Liver (tissue), 10 donors: ENCODE measurements at places on chromosomes 13 and 19.
A peak's percentile ranks its signal among the peaks of the same experiment; 100 is the strongest.

DNA sequence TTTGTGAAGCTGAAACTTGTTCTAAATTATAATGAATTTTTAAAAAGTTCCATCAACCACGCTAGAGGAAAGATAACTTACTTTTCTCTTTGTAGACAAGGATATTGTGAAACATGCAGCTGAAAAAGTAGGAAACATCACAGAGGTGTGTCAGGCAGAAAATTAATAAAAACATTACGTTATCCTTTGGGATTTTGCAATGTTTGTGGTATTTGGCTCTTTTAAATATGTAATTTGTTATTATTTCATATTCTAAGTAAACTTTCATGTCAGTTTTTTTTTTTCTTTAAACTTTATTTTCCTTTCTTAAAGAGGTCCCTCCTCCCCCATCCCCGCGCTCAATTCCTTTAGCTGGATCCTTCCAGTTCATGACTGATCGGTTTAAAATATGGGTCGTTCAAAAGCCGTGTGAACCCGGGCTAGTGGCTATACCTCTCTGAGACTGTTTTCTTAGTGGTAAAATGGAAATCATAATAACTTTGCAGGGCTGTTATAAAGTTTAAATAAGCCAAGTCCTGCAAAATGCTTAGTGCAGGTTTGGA, 740 bp upstream of the CCDC61 start:
- H3K27ac ChIP-seq: no peak overlapping the region
- H3K27me3 ChIP-seq: no peaks in the 10 kb centered on the region
- H3K36me3 ChIP-seq: no peaks in the 10 kb centered on the region
- no peaks in the 10 kb centered on the region for H3K4me1 ChIP-seq
- DNase-seq: no peak

- no peak for DNase-seq
- no peak overlapping the region for H3K4me3 ChIP-seq
- H3K27me3 ChIP-seq: no peaks in the 10 kb centered on the region
- peak overlapping the region; percentile 37 for H3K27ac ChIP-seq
- no peaks in the 10 kb centered on the region for H3K36me3 ChIP-seq
Observed at GRCh38 chr19:49155820-49156346, 687 bp upstream of the HRC start.

DNA sequence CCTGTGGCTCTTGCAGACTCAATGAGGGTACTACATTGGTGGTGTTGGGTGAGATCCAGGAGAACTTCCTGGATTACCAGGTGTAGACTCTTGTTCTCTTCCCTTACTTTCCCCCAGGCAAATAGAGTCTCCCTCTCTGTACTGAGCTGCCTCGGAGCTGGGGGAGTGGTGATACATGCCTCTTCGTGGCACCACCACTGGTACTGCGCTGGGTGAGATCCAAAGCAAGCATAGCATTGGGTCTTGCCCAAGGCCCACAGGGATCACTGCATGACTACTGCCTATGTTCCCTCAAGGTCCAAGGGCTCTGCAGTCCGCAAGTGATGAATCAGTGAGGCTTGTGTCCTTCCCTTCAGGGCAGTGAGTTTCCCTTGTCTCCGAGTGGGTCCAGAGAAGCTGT, 81.6 kb downstream of the COG6 start:
- H3K27ac ChIP-seq: no peak overlapping the region
- no peak for DNase-seq
- peaks cover 3% of the 10 kb centered on the region for H3K36me3 ChIP-seq
- H3K4me1 ChIP-seq: no peaks in the 10 kb centered on the region
- H3K27me3 ChIP-seq: no peaks in the 10 kb centered on the region
- H3K4me3 ChIP-seq: no peak overlapping the region

DNA sequence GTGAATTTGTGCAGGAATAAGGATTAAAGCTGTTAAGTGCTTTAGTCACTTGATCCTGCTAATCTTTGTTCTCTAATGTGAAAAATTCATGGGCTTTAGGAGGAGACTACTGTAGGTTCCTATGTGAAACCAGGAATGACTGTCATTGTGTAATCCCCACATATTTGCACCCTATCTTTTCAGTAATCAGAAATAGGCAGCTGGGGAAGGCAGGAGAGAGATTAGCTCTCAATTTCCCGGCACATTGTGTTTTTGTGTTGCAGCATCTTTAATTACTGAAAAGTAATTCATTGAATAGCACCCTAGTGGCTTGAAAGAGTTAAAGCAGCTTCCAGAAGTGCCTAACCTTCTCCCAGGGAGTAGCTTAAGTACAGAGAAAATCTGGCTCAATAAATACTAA, 282.9 kb downstream of the OLFM4 start:
- no peaks in the 10 kb centered on the region for H3K27me3 ChIP-seq
- no peak overlapping the region for H3K27ac ChIP-seq
- no peak for DNase-seq
- H3K4me1 ChIP-seq: no peaks in the 10 kb centered on the region

DNA sequence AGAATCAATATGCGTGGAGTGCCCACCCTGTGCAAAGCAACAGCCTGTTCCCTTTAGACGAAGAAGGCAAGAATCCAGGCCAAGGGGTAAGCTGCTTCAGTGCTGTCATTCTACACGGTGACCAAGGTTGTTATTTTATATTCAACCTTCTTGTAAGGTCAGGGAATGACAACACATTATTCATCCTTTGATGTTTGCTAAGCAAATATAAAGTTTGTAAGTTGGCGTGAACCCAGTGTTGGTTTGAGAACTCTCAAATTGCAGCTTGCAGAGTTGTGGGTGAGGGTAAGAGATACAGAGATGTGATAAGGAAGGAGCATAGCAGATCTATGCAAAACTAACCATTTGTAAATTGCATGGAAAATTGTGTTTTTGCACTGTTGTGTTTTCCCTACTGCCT, 436.7 kb downstream of the FGF9 start:
- peaks cover 15% of the 10 kb centered on the region for H3K4me1 ChIP-seq
- no peaks in the 10 kb centered on the region for H3K36me3 ChIP-seq
- no peak overlapping the region for H3K27ac ChIP-seq
- no peak for DNase-seq
- H3K4me3 ChIP-seq: no peak overlapping the region
- H3K27me3 ChIP-seq: peaks cover 3% of the 10 kb centered on the region

GRCh38 chr19:34994286-34994642, 5.9 kb upstream of the GRAMD1A start:
- peaks cover 21% of the 10 kb centered on the region for H3K4me1 ChIP-seq
- no peaks in the 10 kb centered on the region for H3K27me3 ChIP-seq
- no peak for DNase-seq
- no peak overlapping the region for H3K4me3 ChIP-seq
- peak overlapping the region; percentile 68 for H3K27ac ChIP-seq
- H3K36me3 ChIP-seq: no peaks in the 10 kb centered on the region

DNA sequence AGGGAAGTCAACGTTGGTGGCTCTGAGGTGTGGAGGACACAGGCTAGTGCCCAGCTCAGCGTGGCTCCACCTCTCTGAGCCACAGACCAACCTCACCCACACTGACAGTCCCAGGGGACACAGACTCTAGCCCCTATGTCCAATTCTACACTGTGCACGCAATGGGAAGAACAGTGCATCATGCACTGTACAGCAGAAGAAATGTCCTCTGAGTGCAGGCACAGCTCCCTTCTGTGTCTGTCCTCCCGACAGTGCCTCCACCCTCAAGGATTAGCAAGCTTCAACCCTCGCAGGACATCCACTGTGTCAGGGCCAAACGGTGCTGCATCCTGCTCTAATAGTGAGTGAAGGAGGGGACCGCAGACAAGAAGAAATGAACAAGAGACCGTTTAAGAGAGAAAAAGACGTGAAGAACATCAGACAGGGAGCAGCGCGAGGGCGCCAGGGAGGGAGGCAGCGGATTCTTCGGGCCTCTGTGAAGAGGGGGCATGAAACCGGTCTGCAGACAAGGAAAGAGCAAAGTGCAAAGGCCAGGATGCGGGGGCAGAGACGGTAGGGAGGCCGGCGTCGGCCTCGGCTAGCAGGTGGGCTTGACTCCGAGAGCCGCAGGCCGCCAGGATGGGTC, 681 bp downstream of the ZNF837 start:
- no peaks in the 10 kb centered on the region for H3K27me3 ChIP-seq
- no peak for DNase-seq
- peak overlapping the region; percentile 96 for H3K27ac ChIP-seq
- H3K36me3 ChIP-seq: no peaks in the 10 kb centered on the region

DNA sequence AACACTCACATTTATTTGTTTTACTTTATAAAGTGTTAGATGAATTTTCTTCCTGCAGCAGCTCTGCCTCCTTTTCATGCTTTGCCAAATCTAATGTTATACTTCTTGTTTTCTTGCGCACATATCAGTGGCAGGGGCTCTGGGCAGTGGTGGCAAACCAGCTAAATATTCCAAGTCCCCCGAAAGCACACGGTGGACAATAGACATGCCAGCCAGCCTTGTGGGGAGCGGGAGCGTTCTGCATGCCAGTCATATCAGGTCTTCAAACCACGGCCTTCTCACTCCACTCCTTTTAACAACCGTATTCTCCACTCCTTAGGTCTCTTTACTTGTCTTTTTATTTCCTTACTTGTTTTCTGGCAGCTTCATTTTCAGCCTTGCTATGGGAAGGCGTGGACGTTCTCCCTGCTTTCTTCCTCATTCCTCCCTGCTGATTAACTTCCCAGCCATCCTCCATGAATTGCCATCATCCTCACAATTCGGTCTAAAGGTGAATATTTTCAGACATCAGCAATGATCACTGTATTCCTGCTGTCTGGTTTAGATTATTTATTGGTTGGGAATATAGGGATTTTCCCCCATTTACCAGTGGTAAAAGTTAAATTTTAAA, 77.1 kb upstream of the WASF3 start:
- DNase-seq: no peak
- no peak overlapping the region for H3K27ac ChIP-seq
- no peak overlapping the region for H3K4me3 ChIP-seq
- no peaks in the 10 kb centered on the region for H3K36me3 ChIP-seq
- no peaks in the 10 kb centered on the region for H3K4me1 ChIP-seq
- no peaks in the 10 kb centered on the region for H3K27me3 ChIP-seq

GRCh38 chr19:44796701-44797115, 12.2 kb upstream of the BCAM start:
- H3K36me3 ChIP-seq: no peaks in the 10 kb centered on the region
- H3K4me1 ChIP-seq: peaks cover 20% of the 10 kb centered on the region
- H3K27me3 ChIP-seq: no peaks in the 10 kb centered on the region
- H3K27ac ChIP-seq: peak overlapping the region; percentile 48

DNA sequence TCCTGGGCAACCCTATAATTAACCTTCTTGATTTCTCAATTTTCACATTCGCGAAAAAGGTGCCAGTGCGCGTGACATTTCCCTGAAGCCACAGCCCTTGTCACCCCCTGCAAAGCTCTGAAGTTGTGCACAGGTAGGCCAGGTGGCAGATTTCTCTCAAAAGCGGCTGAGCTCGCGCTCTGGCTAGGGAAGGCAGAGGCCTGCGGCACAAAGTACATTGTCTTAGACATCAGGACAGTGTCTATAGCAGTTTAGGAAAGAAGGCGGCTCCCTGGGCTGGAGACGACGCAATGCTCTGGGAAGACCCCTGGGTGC, 42.9 kb upstream of the ZNF14 start:
- H3K27me3 ChIP-seq: no peaks in the 10 kb centered on the region
- no peaks in the 10 kb centered on the region for H3K36me3 ChIP-seq
- peak overlapping the region; percentile 86 for H3K4me3 ChIP-seq
- H3K4me1 ChIP-seq: peaks cover 2% of the 10 kb centered on the region
- peak overlapping the region; percentile 48 for H3K27ac ChIP-seq
- no peak for DNase-seq

GRCh38 chr19:36573895-36574720, 1.0 kb upstream of the ZNF529 start:
- peak overlapping the region; percentile 72 for H3K27ac ChIP-seq
- peaks cover 13% of the 10 kb centered on the region for H3K4me1 ChIP-seq
- H3K27me3 ChIP-seq: no peaks in the 10 kb centered on the region
- peak overlapping the region; percentile 82 for H3K4me3 ChIP-seq

GRCh38 chr13:33123066-33123859, 107.0 kb downstream of the KL start:
- peaks cover 20% of the 10 kb centered on the region for H3K4me1 ChIP-seq
- no peak overlapping the region for H3K27ac ChIP-seq
- H3K36me3 ChIP-seq: peaks cover 8% of the 10 kb centered on the region
- H3K4me3 ChIP-seq: no peak overlapping the region
- no peaks in the 10 kb centered on the region for H3K27me3 ChIP-seq
- DNase-seq: no peak

DNA sequence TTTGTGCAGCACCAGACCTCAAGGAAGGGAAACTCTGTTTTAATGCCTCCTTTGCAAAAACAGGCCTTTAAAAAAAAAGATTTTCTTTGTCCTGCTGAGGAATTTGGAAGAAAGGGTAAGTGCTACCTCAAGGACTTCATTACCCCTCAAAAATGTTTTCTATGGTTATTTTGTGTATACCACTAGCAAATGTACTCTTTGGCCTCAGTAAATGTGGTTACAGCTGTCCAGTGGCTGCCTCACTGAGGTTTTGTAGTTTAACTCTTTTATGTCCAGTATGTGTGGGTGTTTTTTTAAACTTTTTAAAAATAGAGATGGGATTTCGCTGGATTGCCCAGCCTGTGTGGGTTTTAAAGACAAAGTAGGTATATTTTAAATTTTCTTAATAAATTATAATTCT, 42.2 kb upstream of the TSC22D1 start:
- no peaks in the 10 kb centered on the region for H3K27me3 ChIP-seq
- H3K4me3 ChIP-seq: no peak overlapping the region
- no peaks in the 10 kb centered on the region for H3K36me3 ChIP-seq
- no peak for DNase-seq
- H3K27ac ChIP-seq: no peak overlapping the region

DNA sequence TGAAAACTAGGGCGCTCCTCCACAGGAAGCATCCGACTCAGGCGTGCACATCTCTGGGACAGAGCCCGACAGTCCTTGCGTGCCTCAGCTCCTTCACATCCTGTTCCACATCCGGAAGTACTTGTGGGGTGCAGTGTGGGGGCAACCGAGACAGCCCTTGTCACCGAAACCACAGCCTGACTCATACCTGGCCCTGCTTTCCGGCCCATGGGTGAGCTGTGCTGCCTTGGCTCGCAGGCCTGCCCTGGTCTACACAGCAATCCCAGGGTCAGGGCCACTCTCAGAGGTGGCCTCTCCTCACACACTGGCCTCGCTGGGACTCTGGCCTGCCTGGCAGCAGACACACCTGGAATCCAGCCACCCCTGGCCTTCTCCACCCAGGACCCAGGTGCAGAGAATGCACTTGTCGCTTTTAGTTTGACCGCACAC, 100.4 kb downstream of the STK24 start:
- H3K36me3 ChIP-seq: no peaks in the 10 kb centered on the region
- no peak overlapping the region for H3K4me3 ChIP-seq
- H3K27ac ChIP-seq: peak overlapping the region; percentile 35
- peaks cover 44% of the 10 kb centered on the region for H3K4me1 ChIP-seq

DNA sequence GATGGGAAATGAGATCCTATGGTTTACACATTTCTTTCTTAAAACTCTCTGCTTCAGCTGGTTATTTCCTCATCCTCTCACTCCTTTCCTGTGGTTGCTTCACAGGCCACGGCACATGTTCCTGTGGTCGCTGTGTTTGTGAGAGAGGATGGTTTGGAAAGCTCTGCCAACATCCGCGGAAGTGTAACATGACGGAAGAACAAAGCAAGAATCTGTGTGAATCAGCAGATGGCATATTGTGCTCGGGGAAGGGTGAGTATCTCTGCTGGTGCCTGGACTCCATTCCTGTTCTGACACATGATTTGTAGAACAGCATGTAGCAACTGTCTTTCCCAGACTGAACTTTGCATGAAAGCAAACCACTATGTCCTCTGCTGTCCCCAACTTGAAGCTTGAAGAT, 254.2 kb downstream of the ITGBL1 start:
- H3K36me3 ChIP-seq: no peaks in the 10 kb centered on the region
- H3K4me1 ChIP-seq: peaks cover 18% of the 10 kb centered on the region
- no peak overlapping the region for H3K4me3 ChIP-seq
- no peaks in the 10 kb centered on the region for H3K27me3 ChIP-seq
- DNase-seq: no peak
- no peak overlapping the region for H3K27ac ChIP-seq
